ENCODE measurements at places on chromosomes 5 and 9. TPM values are rescaled to one million over a fixed set of nuclear protein-coding genes. Genes with fewer than 3 reads are reported as not detected.

Gene DBH
- not detected for total RNA-seq

Gene SARDH
- not detected for total RNA-seq

Gene TSLP
- total RNA-seq: not detected

Gene PHF24
- not detected for total RNA-seq

Gene PCDHB12
- not detected for total RNA-seq

Gene TTC23L
- not detected for total RNA-seq
